ENCODE measurements at places on chromosomes 2 and 18. TPM values are rescaled to one million over a fixed set of nuclear protein-coding genes. Genes with fewer than 3 reads are reported as not detected.

Gene EDAR
- not detected for total RNA-seq

Gene PPP1R1C
- total RNA-seq, result 25.2 TPM

Gene CRIM1
- total RNA-seq, result 26.0 TPM

Gene PRLH
- not detected for total RNA-seq

Gene ABCG5
- total RNA-seq, result not detected

Gene RAB6C
- 0.25 TPM for total RNA-seq

Gene INHBB
- 2.8 TPM for total RNA-seq

Gene MYO7B
- total RNA-seq, result 0.42 TPM

Gene SMYD5
- 15.4 TPM for total RNA-seq

Gene CDH19
- total RNA-seq, result 12.1 TPM

DNA sequence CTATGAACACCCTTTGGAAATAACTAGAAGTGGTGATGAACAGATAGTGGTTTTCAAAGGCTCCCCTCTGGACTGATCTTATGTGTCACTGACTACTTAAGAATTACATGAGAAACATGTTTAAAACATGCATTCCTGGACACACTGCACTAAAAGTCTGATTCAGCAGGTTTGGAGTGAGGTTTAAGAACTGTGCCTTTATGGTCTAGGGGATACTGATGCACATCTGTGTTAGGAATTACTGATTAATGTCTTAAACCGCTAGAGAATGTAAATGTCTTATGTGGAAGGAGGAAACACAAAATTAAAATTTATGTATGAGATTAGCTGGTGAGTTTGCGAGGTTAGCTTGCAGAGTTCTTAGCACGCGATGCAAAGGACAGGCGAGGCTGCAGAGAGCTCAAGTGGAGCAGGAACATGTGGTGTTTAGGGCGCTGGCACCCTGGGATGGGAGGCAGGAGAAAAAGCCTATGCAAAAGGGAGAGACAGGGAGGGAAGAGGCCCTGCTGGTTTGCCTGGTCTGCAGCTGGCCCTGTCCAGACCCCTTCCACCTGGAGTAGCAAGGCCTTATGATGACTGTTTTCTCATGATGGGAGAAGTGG, 11.7 kb downstream of the SH3YL1 start:
- DNase-seq, result no peak

DNA sequence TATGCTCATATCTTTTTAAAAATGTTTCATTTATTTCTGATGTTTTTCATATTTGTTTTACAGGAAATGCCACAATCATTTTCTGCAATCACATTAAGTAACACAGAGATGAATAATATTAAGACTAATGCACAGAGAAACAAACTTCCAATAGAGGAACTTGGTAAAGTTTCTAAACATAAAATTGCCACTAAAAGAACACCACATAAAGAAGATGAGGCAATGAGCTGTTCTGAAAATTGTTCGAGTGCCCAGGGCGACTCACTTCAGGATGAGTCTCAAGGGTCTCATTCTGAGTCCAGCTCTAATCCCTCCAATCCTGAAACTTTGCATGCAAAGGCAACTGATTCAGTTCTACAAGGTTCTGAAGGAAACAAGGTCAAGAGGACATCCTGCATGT, 70.4 kb downstream of the APLF start:
- no peak for DNase-seq

DNA sequence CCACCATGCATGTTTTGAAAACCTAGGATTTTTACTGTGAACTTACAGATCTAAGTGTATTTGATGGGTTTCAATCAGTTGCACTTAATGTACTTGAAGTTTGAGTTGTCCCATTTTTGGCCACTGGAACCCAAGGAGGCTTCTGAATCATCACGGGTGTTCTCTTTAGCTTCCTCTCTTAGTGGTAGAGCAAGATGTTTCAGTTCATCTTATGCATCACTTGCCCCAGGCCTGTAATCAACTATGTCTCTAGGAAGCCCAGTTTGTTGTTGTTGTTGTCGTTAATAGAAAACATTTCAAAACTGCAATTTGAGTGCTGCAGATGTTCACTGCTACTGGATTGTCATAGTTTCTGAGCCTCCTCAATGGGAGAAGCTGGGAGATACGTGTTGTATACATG, 97.0 kb downstream of the FHOD3 start:
- DNase-seq, result no peak

GRCh38 chr2:30686000-30686399, 121.2 kb downstream of the CAPN13 start:
- no peak for DNase-seq

- DNase-seq, result no peak
Measured at GRCh38 chr2:67290451-67291290, 106.5 kb upstream of the ETAA1 start.

- DNase-seq, result no peak
Measured at GRCh38 chr2:64246962-64247361, 102.7 kb upstream of the PELI1 start.

DNA sequence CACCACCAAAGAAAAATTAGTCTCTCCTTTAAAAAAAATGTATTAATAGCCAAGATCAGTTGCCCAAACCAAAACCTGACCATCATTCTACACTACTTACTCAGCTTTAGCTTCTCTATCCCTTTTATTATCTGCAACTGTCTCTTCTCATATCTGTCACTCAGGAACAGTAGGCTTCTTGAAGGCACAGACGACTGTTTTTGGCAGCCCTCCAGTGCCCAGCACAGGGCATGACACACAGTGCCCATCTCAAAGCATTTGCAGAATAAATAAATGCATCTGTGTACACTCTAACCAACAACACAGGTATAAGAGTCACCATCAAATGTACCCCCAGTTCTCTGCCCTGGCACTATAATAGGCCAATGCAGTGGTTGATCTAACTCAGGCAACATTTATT, 117.2 kb downstream of the UXS1 start:
- DNase-seq, result no peak

DNA sequence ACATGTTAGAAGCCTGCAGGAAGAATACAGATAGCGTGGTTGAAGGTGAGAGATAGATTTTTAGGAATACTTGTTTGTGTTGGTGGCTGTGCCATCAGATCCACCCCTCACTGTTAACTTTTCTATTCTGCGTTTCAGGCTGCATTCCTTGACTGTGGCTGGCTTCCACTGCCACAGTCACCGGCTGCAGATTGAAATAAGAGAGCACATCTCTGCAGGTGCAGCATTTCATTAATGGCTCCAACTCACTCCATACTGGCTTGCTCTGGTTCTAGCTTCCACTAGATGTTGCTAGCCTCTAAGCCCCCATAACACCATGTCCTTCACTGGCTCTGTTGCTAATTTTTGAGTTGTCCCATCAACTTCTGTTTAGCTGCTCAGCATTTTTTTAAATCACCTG, 286.5 kb downstream of the CPS1 start:
- DNase-seq, result no peak

DNA sequence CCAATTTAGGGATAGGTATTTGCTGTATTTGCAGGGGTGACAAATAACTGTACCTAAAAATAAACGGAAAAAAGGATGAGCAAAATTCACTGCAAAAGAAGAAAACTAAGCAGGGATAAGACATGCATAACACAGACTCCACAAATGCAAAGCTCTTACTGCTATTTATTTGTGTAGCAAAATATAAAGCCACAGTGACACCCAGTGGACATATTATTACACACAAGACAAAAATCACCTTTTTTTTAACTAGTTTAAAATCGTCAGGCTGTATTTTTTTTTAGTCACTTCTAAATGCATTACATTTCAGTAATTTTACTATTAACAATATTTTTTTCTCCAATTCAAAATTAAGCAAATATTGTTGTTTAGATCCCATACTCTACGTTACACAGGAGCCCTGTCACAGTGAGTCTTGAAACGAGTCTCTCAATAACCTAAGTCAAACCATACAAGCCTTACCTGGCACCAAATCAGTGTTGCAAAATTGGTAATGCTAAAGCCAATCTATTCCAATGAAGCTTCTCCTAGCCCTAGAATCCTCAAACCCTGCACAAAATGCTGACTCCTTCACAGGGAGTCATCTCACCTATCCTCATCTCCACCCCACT, 23.7 kb downstream of the METTL4 start:
- no peak for DNase-seq

GRCh38 chr2:236661762-236662110, 92.1 kb downstream of the ACKR3 start:
- DNase-seq, result no peak

GRCh38 chr2:10169581-10169980, 47.0 kb downstream of the RRM2 start:
- DNase-seq, result no peak

- no peak for DNase-seq
Measured at GRCh38 chr2:145124085-145124484, 604.2 kb upstream of the ZEB2 start.

DNA sequence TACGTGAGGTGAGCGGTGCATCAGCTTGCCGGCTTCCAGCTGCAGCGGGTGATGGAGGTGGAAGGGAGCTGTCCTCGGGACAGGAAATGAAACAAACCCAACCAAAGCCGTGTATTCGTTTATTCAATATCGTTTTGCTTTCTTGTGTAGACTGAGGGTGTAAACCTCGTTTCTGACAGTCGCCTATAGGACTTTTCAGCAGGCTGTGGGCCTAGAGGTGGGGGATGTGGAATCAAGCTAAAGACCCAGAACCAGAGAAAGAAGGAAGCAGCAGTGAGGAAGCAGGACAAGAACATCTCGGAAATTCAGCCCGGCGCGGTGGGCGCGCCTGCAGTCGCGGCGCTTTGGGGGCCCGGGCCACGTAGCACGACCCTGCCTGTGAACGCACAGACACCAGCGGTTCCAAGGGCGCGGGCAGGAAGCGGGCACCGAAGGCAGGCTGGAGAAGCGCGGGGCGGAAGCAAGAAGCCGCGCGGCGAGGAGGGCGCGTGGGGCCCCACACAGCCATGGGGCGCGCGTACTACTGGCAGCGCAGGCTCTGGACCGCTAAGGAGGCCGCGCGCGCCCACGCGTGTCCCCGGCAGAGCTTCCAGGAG, 755 bp upstream of the ATP9B start:
- DNase-seq, result no peak

Measured in left ventricle myocardium superior (tissue), 1 donor.